ENCODE measurements at places on chromosomes 3 and 15. TPM values are rescaled to one million over a fixed set of nuclear protein-coding genes. Genes with fewer than 3 reads are reported as not detected.

The TNK2 gene
- 22.3 TPM for total RNA-seq

The MYO5A gene
- 34.3 TPM for total RNA-seq

The GOLGA8Q gene
- total RNA-seq, result not detected

The IGSF11 gene
- total RNA-seq, result 0.11 TPM

The NDN gene
- 23.5 TPM for total RNA-seq

The CCK gene
- total RNA-seq, result 1.4 TPM

The PGBD4 gene
- total RNA-seq, result 2.3 TPM

The TUBGCP4 gene
- 12.4 TPM for total RNA-seq

The LINGO1 gene
- total RNA-seq, result not detected

The GRM7 gene
- total RNA-seq, result 0.40 TPM

The AMIGO3 gene
- 4.3 TPM for total RNA-seq

The FANCD2OS gene
- total RNA-seq, result not detected

The RTP4 gene
- total RNA-seq, result 0.90 TPM

The CCRL2 gene
- not detected for total RNA-seq

The SKOR1 gene
- 1.1 TPM for total RNA-seq

The SMCO1 gene
- total RNA-seq, result not detected

The IL20RB gene
- 3.2 TPM for total RNA-seq

The ARIH2 gene
- 180 TPM for total RNA-seq

The APOD gene
- 2.7 TPM for total RNA-seq

The BSN gene
- 0.57 TPM for total RNA-seq

All from A375 (cell line).